ENCODE measurements at places on chromosomes 2 and 18. TPM values are rescaled to one million over a fixed set of nuclear protein-coding genes. Genes with fewer than 3 reads are reported as not detected.

The DSC1 gene
- 2.7 TPM for total RNA-seq

The STAT4 gene
- total RNA-seq: 119 TPM

The SCLY gene
- total RNA-seq: 35.9 TPM

The CABLES1 gene
- 0.15 TPM for total RNA-seq

The FBXO48 gene
- total RNA-seq: 6.4 TPM

The KIAA2012 gene
- not detected for total RNA-seq

The ANKRD62 gene
- total RNA-seq: not detected

The NGEF gene
- not detected for total RNA-seq

DNA sequence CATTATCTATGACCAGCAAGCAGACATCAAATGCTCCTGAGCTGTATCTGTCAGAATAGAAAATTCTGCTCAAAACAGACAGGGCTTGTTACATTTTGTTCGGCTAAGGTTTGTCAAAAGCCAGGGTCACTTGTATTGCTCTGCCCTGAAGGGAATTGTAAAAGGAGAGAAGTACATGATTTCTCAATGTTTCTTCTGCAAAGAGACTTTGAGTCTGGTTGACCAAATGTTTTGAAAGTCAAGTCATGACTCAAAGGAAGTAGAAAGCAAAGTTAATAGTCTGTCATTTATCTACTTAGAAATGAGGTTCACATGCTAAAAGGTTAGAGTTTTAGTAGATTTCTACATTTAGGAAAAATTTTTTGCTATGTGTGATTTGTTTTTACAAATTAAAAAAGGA is 1624.1 kb upstream of the ZEB2 start:
- no peaks in the 10 kb centered on the region for H3K36me3 ChIP-seq
- no peaks in the 10 kb centered on the region for H3K27me3 ChIP-seq
- DNase-seq: no peak
- H3K4me3 ChIP-seq: no peak overlapping the region
- H3K27ac ChIP-seq: no peak overlapping the region

GRCh38 chr2:27584597-27584996 is 1.8 kb downstream of the ZNF512 start:
- H3K4me1 ChIP-seq: peaks cover 50% of the 10 kb centered on the region
- DNase-seq: no peak
- H3K4me3 ChIP-seq: no peak overlapping the region
- no peaks in the 10 kb centered on the region for H3K36me3 ChIP-seq

- no peak overlapping the region for H3K4me3 ChIP-seq
- H3K4me1 ChIP-seq: no peaks in the 10 kb centered on the region
- no peaks in the 10 kb centered on the region for H3K27me3 ChIP-seq
- H3K36me3 ChIP-seq: no peaks in the 10 kb centered on the region
- no peak overlapping the region for H3K27ac ChIP-seq
- DNase-seq: no peak
Measured at GRCh38 chr2:214484701-214485100, 73.8 kb downstream of the VWC2L start.

DNA sequence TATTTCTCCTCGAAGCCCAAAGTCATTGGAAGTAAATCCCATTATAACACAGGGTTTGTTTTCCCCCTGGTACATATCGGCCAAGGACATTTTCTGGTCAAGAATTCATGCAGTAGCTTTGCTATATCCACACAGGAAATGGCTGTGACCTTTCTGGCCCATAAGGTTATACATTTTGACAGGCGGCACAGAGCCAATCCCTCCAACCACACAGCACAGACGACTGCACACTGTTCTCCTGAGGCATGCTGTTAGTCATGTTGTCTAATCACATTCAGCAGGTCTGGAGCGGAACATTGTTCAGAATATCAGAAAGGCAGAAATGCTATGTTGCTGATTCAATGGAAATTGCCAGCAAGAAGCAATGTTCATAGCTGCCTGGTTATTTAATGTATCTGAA is 742.3 kb upstream of the SLC8A1 start:
- H3K36me3 ChIP-seq: no peaks in the 10 kb centered on the region
- H3K27me3 ChIP-seq: no peaks in the 10 kb centered on the region
- H3K4me3 ChIP-seq: no peak overlapping the region
- no peaks in the 10 kb centered on the region for H3K4me1 ChIP-seq
- no peak for DNase-seq

- H3K4me3 ChIP-seq: no peak overlapping the region
- H3K36me3 ChIP-seq: no peaks in the 10 kb centered on the region
- H3K27ac ChIP-seq: no peak overlapping the region
- H3K27me3 ChIP-seq: no peaks in the 10 kb centered on the region
- no peaks in the 10 kb centered on the region for H3K4me1 ChIP-seq
Measured at GRCh38 chr2:178157574-178157973, 36.7 kb upstream of the OSBPL6 start.

- no peaks in the 10 kb centered on the region for H3K36me3 ChIP-seq
- no peak overlapping the region for H3K27ac ChIP-seq
- H3K4me1 ChIP-seq: no peaks in the 10 kb centered on the region
- no peaks in the 10 kb centered on the region for H3K27me3 ChIP-seq
Measured at GRCh38 chr2:217291259-217291658, 431.4 kb upstream of the TNP1 start.

- no peak for DNase-seq
Measured at GRCh38 chr18:23591011-23591410, 4.7 kb upstream of the NPC1 start.

DNA sequence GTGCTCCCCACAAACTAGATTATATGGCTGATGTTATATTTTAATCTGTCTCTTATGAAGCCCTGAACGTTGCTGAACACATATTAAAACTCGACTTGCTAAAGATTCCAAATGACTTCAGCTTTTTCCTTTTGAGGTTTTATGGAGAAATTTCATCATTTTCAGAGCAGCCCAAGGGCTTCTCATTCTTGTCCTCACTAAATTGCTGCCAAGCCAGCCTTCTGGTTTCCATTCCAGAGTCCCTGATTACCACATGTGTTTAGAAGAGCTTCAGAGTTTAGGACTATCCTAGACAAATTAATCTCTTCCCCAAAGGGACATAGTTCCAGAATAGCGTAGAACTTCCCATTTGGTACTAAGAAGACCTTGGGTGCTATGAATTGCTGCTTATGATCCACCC is 77.8 kb upstream of the CCDC195 start:
- no peak overlapping the region for H3K27ac ChIP-seq
- no peaks in the 10 kb centered on the region for H3K27me3 ChIP-seq
- H3K4me3 ChIP-seq: no peak overlapping the region
- peaks cover 81% of the 10 kb centered on the region for H3K36me3 ChIP-seq
- DNase-seq: no peak

DNA sequence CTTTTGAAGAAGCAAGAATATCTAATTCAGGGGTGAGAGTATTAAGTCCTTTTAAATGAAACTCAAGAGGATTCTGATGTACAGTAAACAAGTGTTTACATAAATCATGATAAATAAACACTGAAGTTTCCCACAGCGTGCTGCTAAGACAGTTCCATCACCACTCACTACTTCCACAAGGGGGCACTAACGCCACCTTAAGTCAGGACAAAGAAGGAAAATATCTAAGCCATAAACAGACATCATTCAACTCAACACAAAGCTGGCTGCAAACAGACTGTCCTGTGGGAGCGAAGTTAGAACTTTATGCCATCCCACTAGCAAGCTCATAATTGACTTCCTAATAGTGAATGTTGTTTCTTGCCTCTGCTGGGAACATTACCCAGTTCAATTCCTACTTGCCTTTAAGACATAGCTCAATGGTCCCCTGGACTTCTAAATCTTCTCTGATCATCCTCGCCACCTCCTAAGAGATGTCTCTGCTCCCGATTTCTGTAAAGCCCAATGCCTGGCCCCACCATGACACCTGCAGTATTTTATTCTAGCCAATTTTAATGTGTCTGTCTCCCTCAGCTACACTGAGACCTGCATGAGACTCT is 36.5 kb downstream of the MRPL44 start:
- H3K36me3 ChIP-seq: no peaks in the 10 kb centered on the region
- H3K4me3 ChIP-seq: no peak overlapping the region
- DNase-seq: peak; percentile 45
- no peaks in the 10 kb centered on the region for H3K27me3 ChIP-seq

GRCh38 chr2:17608251-17608650 is 67.8 kb downstream of the VSNL1 start:
- no peak overlapping the region for H3K27ac ChIP-seq
- H3K4me3 ChIP-seq: no peak overlapping the region
- no peaks in the 10 kb centered on the region for H3K27me3 ChIP-seq

- no peak overlapping the region for H3K4me3 ChIP-seq
- H3K27ac ChIP-seq: no peak overlapping the region
- DNase-seq: no peak
- H3K4me1 ChIP-seq: no peaks in the 10 kb centered on the region
- no peaks in the 10 kb centered on the region for H3K36me3 ChIP-seq
Measured at GRCh38 chr2:12679550-12680072, 37.1 kb upstream of the TRIB2 start.

DNA sequence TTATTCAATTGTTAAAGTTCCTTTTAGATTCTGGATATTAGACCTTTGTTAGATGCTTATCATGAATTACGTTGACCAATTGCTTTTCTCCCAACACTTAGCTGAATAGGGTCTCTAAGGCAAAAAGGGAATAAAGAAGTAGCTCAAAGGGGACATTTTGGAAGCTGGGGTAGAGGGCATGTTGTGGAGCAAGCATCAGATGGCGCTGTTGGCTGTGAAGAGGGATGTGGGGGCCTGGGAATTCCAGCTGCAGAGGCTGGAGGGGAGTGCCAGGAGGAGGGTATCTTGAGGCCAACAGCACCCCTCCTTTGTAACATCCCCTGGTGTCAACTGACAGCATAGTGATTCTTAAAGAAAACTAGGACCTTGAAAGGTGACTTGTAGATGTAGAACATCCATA is 198.2 kb downstream of the ADCYAP1 start:
- H3K27me3 ChIP-seq: no peaks in the 10 kb centered on the region
- no peaks in the 10 kb centered on the region for H3K36me3 ChIP-seq
- DNase-seq: no peak
- H3K27ac ChIP-seq: no peak overlapping the region
- H3K4me3 ChIP-seq: no peak overlapping the region
- H3K4me1 ChIP-seq: no peaks in the 10 kb centered on the region

GRCh38 chr2:12890066-12890465 is 173.3 kb downstream of the TRIB2 start:
- no peaks in the 10 kb centered on the region for H3K4me1 ChIP-seq
- no peak overlapping the region for H3K27ac ChIP-seq
- H3K36me3 ChIP-seq: no peaks in the 10 kb centered on the region
- no peaks in the 10 kb centered on the region for H3K27me3 ChIP-seq
- no peak overlapping the region for H3K4me3 ChIP-seq

GRCh38 chr18:76977108-76977621 is 154.8 kb downstream of the ZNF236 start:
- H3K4me3 ChIP-seq: no peak overlapping the region
- no peak overlapping the region for H3K27ac ChIP-seq
- no peaks in the 10 kb centered on the region for H3K27me3 ChIP-seq
- no peak for DNase-seq

- DNase-seq: no peak
- H3K4me3 ChIP-seq: no peak overlapping the region
- H3K27me3 ChIP-seq: no peaks in the 10 kb centered on the region
- H3K4me1 ChIP-seq: peaks cover 60% of the 10 kb centered on the region
- H3K27ac ChIP-seq: no peak overlapping the region
Measured at GRCh38 chr2:237732070-237732469, 66.5 kb upstream of the RBM44 start.

Data from CD4-positive, alpha-beta memory T cell (primary cell).